ENCODE measurements at places on chromosomes 16 and 17.

GRCh38 chr16:86994215-86994614 lies 323.0 kb downstream of the C16orf95 start:
- no peak for DNase-seq

DNA sequence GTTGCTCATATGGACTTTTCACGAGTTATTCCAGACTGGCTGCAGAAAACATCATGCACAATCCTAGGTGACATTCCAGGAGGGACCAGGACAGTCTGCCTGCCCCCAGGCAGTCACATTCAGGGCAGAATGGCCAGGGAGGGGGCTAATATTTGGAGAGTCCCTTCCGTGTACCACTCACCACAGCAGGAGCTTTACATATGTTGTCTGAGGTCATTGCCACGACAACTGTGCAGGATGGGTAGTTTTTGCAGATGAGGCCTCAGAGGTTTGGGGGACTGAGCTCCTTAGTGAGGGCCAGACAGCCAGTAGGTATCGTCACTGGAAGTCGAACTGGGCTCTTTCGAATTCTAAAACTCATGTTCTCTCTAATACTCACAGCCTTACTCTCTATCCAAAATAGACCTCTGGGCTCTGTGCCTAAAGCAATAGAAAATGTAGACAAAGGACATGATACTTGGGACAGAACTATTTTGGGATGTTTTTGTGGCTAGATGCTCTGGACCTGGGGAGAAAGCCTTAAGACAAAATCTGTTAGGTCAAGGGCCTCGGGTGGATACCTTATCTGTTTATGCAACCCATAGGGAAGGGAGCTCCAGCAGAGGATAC lies 338.5 kb downstream of the MAF start:
- DNase-seq = no peak

DNA sequence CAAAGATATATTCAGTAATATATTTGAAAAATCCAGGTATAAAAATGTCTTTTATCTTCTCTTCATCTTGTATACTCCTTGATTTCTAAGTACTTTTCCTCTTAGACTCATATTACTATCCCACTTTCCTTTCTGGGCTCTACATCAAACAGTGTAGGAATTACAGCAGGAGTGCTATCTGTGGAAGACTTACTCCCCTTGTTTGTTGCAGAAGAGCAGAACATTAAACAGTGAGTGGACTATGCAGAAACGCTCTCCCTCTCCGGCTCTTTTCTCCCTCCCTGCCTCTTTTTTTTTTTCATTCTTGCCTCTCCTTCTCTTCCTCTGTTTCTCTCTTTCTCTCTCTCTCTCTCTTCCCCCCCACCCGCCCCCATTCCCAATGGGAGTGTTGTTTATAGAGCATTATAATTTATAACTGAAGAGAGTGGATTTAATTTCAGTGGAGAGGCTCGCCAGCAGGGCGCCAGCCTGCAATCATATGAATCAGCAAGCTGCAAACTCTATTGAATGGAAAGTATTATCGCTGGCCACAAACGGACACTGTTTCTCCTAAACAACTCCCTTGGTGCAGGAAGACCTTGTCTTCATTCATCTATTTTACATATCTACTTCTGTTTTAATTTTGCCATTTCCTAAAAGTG lies 242.3 kb upstream of the TBX2 start:
- DNase-seq = no peak

DNA sequence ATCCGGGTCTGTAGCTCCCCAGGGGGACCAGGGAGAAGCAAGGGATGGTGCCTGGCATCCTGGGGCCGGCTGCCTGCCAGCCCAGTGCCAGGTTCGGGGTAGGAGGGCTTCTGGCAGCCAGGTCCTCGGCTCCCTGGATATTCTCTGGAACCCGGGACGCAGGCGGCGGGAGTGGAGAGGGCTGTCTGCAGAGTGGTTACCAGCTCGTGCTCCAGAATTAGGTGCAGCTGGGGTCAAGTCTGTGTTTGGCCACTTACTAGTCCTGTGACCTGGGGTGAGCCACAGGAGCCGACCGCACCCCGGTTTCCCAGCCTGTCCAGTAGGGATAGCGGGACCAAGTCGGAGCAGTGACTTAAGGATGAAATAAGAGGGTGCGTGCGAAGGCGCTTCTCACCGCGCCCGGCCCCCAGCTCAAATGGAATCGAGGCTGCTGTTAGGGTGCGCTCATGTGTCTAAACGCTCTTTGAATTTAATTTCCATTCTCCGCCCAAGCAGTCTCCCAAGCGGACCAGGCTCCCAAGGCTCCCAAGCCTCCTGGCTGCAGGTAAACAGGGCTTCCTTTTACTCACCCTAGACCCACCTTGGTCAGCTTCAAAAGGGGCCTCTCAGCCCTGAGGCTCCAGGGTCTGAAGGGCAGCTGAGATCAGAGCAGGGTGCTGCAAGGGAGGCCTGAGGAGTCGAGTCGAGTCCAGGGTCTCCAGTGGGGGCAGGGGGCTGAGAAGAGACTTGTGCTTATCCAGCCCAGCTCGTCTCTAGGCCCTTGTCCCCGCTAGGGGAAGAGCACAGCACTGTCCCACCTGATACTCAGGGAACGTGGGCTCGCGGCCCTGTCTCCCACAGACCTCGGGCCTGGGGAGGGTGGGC lies 28.3 kb upstream of the ZNF469 start:
- DNase-seq = no peak

DNA sequence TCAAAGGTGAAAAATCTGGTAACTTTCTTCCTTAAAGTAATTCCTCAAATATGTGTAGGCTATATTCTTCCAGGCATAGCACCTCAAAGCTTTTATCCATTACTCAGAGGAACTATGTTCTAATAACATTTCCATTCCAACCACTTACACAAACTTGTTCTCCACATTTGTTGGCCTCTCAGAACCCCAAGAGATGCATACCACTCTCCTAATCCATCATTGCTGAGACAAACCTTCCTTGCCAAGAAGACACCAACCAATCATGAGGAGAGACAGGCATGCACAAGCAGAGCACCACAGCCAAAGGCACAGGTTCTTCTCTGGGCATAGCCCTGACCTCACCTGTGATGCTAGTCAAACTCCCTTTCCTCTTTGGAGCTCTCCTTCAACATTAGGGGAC lies 20.9 kb downstream of the CDH11 start:
- no peak for DNase-seq

DNA sequence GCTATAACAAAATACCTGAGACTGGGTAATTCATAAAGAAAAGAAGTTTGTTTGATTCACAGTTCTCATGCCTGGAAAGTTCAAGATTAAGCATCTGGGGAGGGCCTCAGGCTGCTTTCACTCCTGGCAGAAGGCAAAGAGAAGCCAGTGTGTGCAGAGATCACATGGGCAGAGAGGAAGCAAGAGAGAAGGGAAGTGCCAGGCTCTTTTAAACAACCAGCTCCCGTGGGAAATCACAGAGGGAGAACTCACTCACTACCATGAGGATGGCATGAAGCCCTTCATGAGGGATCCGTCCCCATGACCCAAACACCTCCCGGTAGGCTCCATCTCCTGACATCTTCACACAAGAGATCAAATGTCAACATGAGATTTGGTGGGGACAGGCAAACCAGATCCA lies 501.6 kb downstream of the MAF start:
- no peak for DNase-seq

GRCh38 chr16:79509211-79509631 lies 91.3 kb downstream of the MAF start:
- DNase-seq = no peak

- no peak for DNase-seq
Measured at GRCh38 chr17:78751447-78752161, 30.5 kb downstream of the CYTH1 start.
